D721Med (cell line): ENCODE measurements at places on chromosomes 12 and 14.

DNA sequence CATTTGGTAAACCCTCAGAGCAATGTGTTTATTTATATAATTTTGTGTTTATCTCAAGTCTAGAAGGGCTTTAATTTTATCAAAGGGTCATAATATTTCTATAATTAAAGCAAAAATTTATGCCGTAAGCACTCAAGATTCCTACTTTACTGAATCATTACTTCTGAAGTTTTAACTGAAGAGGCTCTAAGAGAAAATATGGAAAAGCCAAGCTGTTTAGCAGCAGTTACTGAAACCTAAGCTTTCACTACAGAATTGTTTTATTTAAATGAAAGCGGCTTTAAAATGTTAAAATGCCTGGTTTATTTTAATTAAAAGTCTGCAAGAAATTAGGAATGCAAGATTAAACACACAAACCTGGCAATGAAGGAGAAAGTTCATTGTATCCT is 73.9 kb upstream of the BBS10 start:
- no peak for DNase-seq

- DNase-seq = no peak
Measured at GRCh38 chr14:80636071-80636470, 305.5 kb downstream of the CEP128 start.

DNA sequence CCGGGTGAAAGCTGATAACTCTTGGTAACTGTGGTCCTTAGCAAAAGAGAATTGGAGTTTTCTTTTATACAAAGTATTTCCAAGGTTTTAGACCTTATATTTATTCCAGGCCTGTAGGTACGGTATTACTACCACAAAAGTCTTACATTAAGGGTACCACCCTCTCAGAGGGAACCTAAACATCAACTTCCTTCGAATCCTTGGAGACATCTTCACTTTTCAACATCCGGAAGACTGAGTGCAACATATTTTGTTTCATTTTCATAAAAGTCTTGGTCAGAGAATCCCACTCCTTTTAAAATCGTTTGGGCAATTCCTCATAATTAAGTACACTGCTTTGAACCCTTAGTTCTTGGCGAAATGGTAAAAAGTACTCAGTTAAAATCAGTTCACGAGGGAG is 1.2 kb downstream of the CNOT2 start:
- no peak for DNase-seq

- DNase-seq = peak; percentile 24
Measured at GRCh38 chr14:52272375-52272774, 4.9 kb downstream of the PTGDR start.

DNA sequence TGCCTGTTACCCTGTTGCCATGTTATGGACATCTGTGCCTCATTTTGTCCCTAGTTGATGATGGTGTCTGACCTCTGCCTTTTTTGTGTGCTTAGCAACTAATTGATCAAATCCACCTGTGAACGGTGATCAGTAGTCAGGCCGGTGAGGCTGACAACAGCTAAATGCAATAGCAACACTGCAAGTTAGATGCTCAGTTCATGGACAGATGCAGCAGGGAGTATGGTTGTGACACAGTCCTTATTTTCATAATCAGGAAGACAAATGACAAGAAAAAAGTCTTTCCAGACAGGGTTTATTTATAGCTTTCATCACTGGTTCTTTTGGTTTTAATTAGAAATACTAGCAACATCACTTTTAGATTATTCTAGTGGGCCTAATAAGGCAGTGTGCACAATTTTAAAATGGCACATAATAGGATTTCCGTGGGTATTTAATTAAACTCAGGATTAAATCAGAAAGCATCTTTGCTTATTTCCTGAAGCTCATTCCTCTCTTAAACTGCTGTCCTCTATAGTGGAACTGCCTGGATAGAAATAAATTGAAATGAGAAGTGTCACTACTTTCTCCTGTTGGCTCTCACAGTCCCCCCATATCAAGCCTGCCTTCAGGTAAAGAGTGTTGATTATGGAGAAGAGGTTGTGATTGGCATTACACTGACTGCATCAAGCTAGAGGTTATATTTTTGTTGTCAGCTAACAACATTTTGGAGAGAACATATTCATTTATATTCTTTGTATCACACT is 281.1 kb upstream of the NAV3 start:
- no peak for DNase-seq

DNA sequence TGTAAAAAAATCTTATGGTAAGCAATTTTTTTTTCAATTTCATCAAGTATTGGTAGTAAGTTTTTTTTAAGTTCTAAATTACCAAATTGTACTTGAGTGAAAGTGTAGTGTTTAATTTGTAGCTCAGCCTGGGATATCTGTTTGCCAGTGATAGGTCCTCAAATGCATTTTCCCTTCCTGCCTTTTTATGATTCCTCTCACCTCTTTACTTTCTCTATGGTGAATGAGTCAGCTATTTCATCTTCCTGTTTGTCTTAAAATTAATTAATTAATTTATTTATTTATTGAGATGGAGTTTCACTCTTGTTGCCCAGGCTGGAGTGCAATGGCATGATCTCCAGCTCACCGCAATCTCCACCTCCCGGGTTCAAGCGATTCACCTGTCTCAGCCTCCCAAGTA is 10.6 kb downstream of the SRP54 start:
- no peak for DNase-seq

DNA sequence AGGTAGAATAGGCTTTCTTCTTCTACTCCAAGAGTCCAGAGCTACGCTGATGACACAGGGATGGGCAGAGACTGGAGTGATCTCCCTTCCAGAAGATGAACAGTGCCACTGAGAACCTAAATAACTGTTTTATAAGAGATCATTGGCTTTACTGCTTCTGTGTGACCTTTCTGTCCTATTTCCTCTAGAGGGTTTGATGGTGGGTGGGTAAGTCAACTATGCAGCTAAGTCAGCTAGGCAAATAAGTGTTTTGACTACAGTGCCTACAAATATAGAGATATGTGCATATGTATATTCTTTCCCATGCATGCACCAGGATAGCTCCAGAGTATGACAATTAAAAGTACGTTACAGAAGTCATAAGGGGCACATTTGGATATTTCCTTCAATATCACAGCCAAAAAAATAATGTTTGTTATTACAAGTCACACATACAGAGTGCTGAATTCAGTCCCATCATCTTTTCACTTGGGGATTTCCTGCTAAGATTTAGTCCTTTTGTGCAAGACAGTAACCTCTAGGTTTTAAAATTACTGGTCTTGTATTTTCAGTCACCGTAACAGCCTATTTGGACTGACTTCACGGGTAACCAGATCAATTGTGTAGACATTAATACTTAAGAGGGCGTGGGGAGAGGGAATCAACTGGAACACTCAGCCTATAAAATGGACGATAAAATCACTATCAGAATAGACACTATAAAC is 412.6 kb upstream of the SOX5 start:
- DNase-seq = no peak

GRCh38 chr12:55320201-55320600 is 6.1 kb downstream of the OR6C1 start:
- no peak for DNase-seq

GRCh38 chr12:75177997-75178396 is 31.6 kb downstream of the KCNC2 start:
- no peak for DNase-seq

DNA sequence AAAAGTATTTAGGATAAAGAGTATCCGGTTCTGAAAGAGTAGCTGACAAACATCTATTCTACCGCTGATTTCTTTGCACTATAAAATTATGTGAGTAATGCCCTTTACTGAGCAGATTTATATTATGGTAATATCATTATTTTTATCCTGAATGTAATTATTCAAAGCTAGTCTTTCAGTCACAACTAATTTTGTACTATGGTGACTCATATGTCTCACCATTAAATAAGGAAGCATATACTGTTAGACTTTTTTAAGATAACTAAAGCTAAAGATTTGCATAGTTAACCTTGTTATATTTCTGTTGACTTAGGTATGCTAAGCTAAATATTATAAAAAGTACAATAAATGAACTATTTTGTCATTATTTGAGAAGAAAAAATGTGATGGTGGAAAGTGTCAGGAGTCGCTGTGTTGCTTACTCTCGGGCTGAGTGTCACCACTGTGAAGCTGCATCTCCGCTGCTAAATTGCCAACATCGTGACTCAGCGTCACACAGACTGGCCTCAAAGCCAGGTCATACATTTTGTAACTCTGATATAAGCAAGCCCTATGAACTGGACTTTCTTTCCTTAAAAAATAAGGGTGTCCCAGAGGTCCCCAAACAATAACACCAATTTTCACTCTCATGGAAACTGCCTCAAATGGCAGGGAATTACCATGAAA is 69.1 kb upstream of the SSTR1 start:
- no peak for DNase-seq

GRCh38 chr12:107522692-107523477 is 162.7 kb upstream of the PWP1 start:
- no peak for DNase-seq

DNA sequence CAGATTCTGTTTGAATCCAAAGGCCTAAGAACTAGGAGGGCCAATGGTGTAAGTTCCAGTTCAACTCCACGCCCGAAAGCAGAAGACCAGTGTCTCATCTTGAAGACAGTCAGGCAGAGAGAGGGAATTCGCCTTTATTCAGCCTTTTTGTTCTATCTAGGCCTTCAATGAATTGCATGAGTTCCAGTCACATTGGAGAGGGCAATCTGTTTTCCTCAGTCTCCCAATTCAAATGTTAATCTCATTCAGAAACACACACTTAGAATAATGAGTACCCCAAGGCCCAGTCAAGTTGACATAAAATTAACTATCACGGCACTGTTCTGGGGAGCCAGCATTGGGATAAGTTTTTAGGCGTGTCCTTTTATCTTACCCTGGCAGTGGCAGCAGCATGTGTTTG is 65.8 kb downstream of the C14orf39 start:
- DNase-seq = no peak

DNA sequence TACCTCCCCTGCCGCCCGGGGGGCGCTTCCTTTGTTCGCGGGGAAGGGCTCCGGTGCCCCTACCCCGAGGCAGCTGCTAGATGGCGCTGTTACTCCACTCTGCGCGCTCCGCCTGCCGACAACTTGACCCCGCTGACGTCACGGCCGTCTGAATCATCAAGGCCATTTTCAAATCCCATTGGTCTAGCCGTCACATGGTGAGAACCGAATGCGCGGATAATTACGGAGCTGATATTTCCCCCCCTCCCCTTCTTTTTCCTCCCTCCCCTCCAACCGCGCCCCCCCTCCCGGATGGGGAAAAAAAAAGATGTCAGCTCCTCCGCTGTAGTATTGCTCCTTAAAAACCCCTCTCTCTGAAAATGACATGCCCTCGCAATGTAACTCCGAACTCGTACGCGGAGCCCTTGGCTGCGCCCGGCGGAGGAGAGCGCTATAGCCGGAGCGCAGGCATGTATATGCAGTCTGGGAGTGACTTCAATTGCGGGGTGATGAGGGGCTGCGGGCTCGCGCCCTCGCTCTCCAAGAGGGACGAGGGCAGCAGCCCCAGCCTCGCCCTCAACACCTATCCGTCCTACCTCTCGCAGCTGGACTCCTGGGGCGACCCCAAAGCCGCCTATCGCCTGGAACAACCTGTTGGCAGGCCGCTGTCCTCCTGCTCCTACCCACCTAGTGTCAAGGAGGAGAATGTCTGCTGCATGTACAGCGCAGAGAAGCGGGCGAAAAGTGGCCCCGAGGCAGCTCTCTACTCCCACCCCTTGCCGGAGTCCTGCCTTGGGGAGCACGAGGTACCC is at the start of gene HOXC10:
Gene HOXC10 (plus strand): TSS at position 246 of the 791 bp plus-strand sequence. CDS start 114 bp downstream, at position 360.
- DNase-seq = peak; percentile 86

GRCh38 chr12:64678835-64679234 is 68.5 kb downstream of the RASSF3 start:
- no peak for DNase-seq

- DNase-seq = no peak
Measured at GRCh38 chr12:49088932-49089330, 5.7 kb downstream of the DHH start.

DNA sequence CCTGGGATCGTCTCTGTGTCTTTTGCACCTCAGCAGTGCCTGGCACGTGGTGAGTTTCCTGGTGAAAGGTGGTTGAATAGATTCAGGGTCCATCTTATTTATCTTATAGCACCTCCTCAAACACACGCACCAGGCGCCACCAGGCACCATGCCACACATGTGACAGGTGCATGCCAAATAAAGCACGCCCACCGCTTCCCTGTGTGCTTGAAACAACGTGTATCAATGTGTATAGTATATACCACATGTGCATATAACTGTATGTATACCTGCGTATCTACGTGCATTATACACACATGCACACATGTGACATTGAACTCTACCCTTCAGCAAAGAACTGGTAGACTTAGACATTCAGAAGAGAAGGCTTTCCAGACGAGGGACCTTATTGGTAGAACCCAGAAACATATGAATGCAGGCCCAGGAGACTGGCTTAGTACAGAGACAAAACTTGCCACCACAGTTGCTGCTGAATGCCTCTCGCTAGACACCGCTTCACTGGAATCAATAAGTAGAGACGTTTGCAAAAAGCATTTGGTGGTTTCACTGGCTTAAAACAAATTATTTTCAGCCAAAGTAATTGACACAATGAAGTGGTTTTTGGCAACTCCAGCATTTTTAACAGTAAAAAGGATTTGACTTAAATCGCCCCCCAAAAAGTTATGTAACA is 10.0 kb downstream of the EML1 start:
- DNase-seq = no peak

DNA sequence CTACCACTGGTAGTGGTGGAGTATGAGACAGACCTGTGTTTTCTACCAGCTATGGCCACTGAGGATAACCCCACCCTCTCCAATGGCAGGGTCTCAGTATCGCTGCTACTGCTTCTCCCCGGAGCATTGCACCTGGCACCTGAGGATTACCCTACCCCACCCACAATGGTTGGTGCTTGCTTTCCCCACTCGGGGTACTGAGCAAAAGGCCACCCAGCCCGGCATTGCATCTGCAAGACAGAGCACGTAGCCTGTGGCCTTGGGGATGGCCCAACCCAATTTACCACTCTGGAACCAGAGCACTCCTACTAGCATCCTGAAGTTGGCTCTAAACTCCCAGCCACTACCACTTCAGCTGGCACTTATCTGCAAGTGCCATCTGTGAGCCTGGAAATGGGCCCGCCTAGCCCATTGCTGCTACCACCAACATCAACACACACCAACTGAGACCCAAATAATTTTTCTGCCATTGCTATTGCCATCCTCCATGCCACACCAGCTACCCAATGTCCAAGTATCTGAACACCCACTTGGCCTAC is 145.7 kb downstream of the CNTN1 start:
- no peak for DNase-seq

DNA sequence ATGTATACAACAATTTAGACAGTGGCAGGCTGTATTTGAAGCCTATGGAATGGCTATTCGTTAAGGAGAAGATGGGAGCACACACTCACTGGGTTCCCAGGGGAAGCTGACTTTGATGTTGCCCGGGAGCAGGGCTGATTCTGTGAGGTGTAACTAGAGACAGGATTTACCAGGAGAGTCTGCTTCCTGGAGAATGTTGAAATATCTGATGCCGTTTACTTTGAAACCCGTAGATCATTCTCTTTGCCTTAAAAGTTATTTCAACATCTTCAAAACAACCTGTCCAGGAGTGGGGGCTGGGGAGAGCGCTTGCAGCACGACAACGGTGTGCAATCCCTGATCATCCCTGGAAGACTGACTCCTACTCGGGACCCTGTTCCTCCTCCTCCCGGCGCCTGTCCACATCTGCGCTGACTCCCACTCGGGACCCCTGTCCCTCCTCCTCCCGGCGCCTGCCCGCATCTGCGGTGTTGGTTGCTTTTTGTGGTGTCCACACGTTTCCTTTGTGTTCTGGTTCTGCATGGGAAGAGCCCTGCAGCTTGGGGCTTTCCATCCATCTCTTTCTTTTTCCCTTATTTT is 72.6 kb downstream of the AACS start:
- no peak for DNase-seq

- no peak for DNase-seq
Measured at GRCh38 chr12:69985656-69986055, 160.6 kb downstream of the MYRFL start.

GRCh38 chr14:61080591-61081010 is 99.6 kb downstream of the SLC38A6 start:
- DNase-seq = no peak
